ENCODE measurements at places on chromosomes 6 and 20. TPM values are rescaled to one million over a fixed set of nuclear protein-coding genes. Genes with fewer than 3 reads are reported as not detected.

The HCRTR2 gene
- total RNA-seq: not detected

The TPMT gene
- total RNA-seq: 9.5 TPM

The CD24 gene
- total RNA-seq: 253 TPM

The MAN1A1 gene
- total RNA-seq: 56.8 TPM

The PROKR2 gene
- total RNA-seq: not detected

The PKHD1 gene
- 13.3 TPM for total RNA-seq

The WTAP gene
- total RNA-seq: 111 TPM

The CRISP3 gene
- 117 TPM for total RNA-seq

The PPP1R18 gene
- 31.5 TPM for total RNA-seq

The HCK gene
- total RNA-seq: 6.1 TPM

The C20orf96 gene
- 10.4 TPM for total RNA-seq

The GID8 gene
- total RNA-seq: 43.1 TPM

The LST1 gene
- total RNA-seq: 6.7 TPM

The PPIL4 gene
- 34.2 TPM for total RNA-seq

The AGER gene
- total RNA-seq: 16.9 TPM

The UBR2 gene
- total RNA-seq: 36.8 TPM

The DYNLRB1 gene
- total RNA-seq: 123 TPM

The GPANK1 gene
- 15.3 TPM for total RNA-seq

The TFAP2B gene
- 0.26 TPM for total RNA-seq

The SULF2 gene
- 59.5 TPM for total RNA-seq

The CLPSL2 gene
- total RNA-seq: not detected

The DACT2 gene
- 0.94 TPM for total RNA-seq

The METTL24 gene
- 8.1 TPM for total RNA-seq

The NKAIN4 gene
- not detected for total RNA-seq

The TUBB1 gene
- total RNA-seq: not detected
